ENCODE measurements at places on chromosomes 7 and 10. TPM values are rescaled to one million over a fixed set of nuclear protein-coding genes. Genes with fewer than 3 reads are reported as not detected.
A peak's percentile ranks its signal among the peaks of the same experiment; 100 is the strongest.

DNA sequence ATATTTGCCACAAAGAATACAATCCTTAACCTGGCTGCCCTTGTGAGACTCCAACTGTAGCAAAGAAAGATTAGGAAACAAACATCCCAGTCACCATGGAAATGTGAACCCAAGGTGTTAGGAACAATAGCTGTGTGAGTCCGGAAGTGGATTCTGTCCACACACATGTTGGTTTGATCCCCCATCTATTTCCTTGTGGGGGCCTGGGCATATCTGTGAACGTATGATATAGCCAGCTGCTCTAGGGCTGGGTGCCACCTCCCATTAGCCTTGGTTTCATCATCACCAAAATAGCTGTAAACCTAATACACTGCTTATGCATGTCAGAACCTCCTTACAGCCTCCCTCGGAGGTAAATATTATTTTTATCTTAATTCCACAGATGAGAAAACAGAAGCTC, 26.4 kb downstream of the GRK5 start:
- no peak overlapping the region for H3K4me3 ChIP-seq
- no peaks in the 10 kb centered on the region for H3K27me3 ChIP-seq
- peaks cover 35% of the 10 kb centered on the region for H3K4me1 ChIP-seq
- DNase-seq, result no peak

DNA sequence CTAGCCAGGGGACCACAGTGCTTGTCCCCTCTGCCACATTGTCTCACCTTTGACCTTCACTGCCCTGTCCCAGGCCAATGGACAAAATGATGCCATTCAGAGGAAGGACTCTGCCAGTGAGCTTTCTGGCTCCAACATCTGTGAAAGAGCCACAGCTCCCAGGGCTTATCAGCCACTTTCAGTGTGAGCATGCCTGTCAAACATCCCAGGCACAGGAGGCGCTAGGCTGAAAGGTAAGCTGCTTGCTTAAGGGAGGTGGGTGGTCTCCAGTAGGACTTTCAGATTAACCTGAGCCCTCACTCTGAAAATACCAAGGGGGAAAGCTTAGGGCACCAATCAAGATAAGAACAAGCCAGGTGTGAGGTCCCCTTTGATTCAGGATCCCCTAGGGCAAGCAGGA, 59.8 kb upstream of the GDF10 start:
- DNase-seq, result no peak
- H3K4me3 ChIP-seq, result no peak overlapping the region
- no peaks in the 10 kb centered on the region for H3K36me3 ChIP-seq
- H3K4me1 ChIP-seq, result peaks cover 8% of the 10 kb centered on the region

DNA sequence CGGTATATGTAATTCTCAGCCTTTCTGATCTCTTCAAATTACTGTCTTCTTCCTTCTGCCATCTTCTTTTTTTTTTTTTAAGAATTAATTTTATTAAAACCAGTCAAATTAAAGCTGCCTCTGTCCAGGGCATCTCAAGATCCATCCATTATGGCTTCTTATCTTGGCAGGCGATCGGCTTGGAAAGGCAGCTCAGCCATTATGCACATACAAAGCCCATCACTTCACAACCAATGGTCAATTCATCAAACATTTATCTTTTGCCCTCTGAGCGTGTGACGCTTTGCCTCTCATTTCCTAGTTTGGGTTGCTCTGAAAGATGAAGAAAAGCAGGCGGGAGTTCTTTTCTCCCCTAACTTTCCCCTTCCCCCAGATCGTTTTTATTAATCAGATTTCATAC, 591.6 kb downstream of the LRMDA start:
- H3K4me3 ChIP-seq, result no peak overlapping the region
- H3K4me1 ChIP-seq, result no peaks in the 10 kb centered on the region
- H3K27ac ChIP-seq, result no peak overlapping the region
- no peaks in the 10 kb centered on the region for H3K36me3 ChIP-seq
- H3K27me3 ChIP-seq, result peaks cover 4% of the 10 kb centered on the region

GRCh38 chr10:4677296-4678021, 148.5 kb upstream of the AKR1E2 start:
- no peak overlapping the region for H3K4me3 ChIP-seq
- no peak for DNase-seq
- H3K36me3 ChIP-seq, result no peaks in the 10 kb centered on the region

DNA sequence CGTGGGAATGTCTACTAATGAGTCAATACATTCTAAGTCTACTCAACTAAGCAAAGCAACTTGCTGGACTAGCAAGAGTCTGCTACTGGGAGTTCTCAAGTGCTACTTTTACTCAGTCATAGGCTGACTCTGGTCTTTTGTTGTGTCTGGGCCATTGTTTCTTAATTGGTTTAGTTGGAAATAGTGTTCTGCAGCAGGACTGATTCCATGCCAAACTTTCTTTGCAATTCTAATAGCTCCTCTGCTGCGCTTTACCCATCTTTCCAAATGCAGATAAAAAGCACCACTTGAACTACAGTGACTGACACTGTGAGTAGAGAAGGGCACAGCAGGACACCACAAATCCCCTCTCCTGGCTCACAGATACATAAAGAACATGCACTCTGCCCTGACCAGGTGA, 125.7 kb downstream of the CD36 start:
- no peak for DNase-seq
- no peak overlapping the region for H3K4me3 ChIP-seq
- no peaks in the 10 kb centered on the region for H3K27me3 ChIP-seq
- no peaks in the 10 kb centered on the region for H3K4me1 ChIP-seq
- H3K27ac ChIP-seq, result no peak overlapping the region

GRCh38 chr7:100896732-100897608, 1.3 kb upstream of the ACHE start:
- no peak overlapping the region for H3K27ac ChIP-seq
- no peaks in the 10 kb centered on the region for H3K36me3 ChIP-seq
- peaks cover 8% of the 10 kb centered on the region for H3K4me1 ChIP-seq

GRCh38 chr10:117094856-117095255, 43.2 kb downstream of the VAX1 start:
- DNase-seq, result no peak
- H3K4me1 ChIP-seq, result no peaks in the 10 kb centered on the region
- H3K4me3 ChIP-seq, result no peak overlapping the region
- no peak overlapping the region for H3K27ac ChIP-seq

GRCh38 chr7:30184791-30185487, 50.2 kb downstream of the MTURN start:
- H3K36me3 ChIP-seq, result peaks cover 1% of the 10 kb centered on the region
- DNase-seq, result no peak
- no peaks in the 10 kb centered on the region for H3K4me1 ChIP-seq
- no peak overlapping the region for H3K27ac ChIP-seq

GRCh38 chr10:118277871-118278270, 64.3 kb downstream of the FAM204A start:
- H3K27me3 ChIP-seq, result peaks cover 5% of the 10 kb centered on the region
- H3K27ac ChIP-seq, result no peak overlapping the region
- H3K4me1 ChIP-seq, result no peaks in the 10 kb centered on the region
- DNase-seq, result no peak

DNA sequence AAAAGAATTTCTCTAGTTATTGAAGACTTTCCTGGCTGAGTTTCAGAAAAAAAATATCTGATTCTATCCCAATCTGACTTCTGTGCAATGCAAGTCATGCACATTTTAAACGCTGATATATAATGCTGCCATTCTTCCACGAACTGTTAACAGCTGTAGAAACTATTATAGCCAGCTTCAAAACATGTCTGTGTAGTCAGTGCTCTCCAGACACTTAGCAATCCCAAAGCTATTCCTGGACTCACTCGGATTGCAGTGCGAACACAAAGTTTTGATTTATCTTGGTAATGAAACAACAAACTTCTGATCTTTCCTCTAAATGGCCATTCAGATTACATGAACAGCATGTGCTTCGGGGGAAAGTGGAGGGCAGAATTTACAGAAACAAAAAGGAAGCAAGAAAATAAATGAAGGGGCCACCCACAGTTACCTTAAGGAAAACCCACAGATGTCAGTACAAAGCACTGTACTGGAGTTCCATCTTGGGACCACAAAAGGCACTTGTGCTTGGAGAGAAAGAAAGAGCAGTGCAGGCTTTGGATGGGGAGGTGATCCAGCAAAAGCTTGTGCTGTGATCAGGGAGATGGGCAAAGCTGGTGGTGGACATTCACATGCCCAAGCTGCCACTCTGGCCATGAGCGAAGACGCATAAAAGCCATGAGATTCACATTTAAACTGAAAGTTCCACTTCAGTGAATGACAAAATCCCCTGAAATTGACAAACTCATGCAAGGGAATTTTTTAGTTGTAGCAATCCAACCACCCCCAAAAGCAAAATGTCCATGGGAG, 32.1 kb upstream of the ADO start:
- H3K36me3 ChIP-seq, result no peaks in the 10 kb centered on the region
- DNase-seq, result no peak
- H3K4me3 ChIP-seq, result no peak overlapping the region
- H3K4me1 ChIP-seq, result peaks cover 11% of the 10 kb centered on the region
- peaks cover 9% of the 10 kb centered on the region for H3K27me3 ChIP-seq

- peaks cover 2% of the 10 kb centered on the region for H3K4me1 ChIP-seq
- H3K27ac ChIP-seq, result no peak overlapping the region
- H3K4me3 ChIP-seq, result no peak overlapping the region
- H3K27me3 ChIP-seq, result peaks cover 5% of the 10 kb centered on the region
Measured at GRCh38 chr10:60260321-60260720, 129.4 kb downstream of the ANK3 start.

DNA sequence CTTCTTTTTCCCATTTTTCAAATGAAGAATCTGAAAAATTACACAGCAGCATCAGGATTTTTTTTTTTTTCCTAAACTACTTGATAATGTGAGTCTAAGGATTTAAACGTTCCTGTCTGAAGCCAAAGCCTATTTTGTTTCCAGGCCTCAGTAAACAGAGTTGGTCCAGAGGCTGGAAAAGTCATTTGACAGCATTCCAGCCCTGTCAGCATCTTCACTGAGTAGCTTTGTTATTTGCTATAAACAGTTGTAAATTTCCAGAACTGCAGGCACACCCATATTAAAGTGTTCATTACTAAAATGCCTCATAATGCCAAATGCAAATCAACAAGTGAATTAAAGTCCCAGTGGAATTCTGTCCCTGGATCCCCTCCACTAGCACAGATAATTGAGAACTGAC, 35.5 kb upstream of the KMT2E start:
- H3K36me3 ChIP-seq, result peaks cover 1% of the 10 kb centered on the region
- no peak overlapping the region for H3K27ac ChIP-seq
- DNase-seq, result no peak
- peaks cover 31% of the 10 kb centered on the region for H3K4me1 ChIP-seq

DNA sequence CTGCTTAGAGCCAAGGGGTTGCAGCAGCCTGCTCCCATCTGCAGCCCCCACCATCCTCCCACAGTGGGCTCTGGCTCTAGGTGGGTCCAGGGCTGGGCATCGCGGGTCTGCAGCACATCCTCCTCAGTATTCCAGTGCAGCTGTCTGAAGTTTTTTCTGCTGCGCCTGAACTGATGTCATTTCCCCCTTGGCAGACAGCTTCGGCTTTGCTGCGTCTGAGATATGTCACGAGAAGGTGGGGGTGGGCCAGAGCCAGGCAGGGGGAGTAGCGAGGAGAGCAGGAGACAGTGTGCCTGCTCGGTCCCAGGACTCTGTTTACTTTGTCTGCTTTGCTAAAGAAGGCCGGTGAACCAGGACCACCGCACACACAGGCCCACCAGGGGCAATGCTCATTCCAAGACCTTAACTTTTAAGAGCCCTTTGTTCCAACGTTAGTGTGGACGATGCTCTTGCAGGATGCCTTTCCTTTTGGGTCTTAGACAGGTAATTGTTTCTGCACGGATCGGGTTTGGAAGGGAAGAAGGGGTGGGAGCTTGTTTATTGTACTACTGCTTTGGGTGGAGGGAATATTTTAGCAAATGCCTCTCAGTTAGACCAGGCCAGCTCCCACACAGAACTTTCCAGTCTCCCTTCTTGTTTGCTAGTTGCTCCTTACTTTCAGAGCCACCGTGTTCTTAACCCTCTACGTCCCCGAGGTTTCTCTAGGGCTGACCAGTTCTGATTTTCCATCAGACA, 32.4 kb downstream of the WBP1L start:
- peaks cover 14% of the 10 kb centered on the region for H3K36me3 ChIP-seq
- DNase-seq, result no peak
- H3K4me3 ChIP-seq, result peak overlapping the region; percentile 33
- H3K4me1 ChIP-seq, result peaks cover 42% of the 10 kb centered on the region

- no peaks in the 10 kb centered on the region for H3K36me3 ChIP-seq
- peaks cover 3% of the 10 kb centered on the region for H3K27me3 ChIP-seq
- H3K4me3 ChIP-seq, result peak overlapping the region; percentile 63
- peak; percentile 61 for DNase-seq
- H3K27ac ChIP-seq, result peak overlapping the region; percentile 85
- H3K4me1 ChIP-seq, result peaks cover 49% of the 10 kb centered on the region
Measured at GRCh38 chr10:124648738-124649137, 95.4 kb downstream of the FAM53B start.

GRCh38 chr10:112330162-112330561, 43.8 kb upstream of the ACSL5 start:
- no peak overlapping the region for H3K4me3 ChIP-seq
- DNase-seq, result no peak
- no peaks in the 10 kb centered on the region for H3K4me1 ChIP-seq
- H3K27me3 ChIP-seq, result peaks cover 9% of the 10 kb centered on the region
- no peak overlapping the region for H3K27ac ChIP-seq

DNA sequence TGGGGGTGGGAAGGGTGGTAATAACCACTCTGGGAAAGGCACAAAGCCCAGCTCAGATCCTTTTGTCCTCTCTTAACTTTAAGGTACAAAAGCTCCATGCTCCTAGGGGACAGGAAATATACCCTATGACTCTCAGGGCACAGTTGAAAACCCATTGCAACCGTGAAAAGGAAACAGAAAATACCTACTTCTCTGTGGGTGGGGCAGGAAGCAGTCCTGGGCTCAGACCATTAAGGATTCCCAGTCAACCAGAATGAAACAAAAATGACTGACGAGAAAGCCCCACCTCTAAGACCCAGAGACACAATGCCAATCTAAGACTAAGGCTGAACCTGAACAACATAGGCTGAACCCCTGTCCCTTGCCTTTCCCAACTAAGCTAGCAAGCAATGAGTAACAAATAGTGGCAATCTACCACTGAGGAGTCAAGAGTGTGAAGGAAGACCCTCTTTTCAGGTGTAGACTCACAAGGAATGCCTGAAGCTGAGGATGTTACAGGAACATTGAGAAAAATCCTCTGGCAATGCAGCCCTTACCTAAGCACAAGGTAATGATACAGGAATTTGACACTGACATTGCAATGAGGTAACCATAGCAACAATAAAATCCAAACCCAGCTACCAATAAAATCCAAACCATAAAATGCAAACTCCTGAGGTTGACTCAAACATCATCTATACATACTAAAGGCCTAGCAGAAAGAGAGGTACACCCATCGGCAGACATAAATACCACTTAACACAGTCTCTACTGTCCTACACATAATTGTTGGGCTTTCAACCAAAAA, 380.1 kb downstream of the HPSE2 start:
- no peak overlapping the region for H3K27ac ChIP-seq
- no peaks in the 10 kb centered on the region for H3K27me3 ChIP-seq
- no peaks in the 10 kb centered on the region for H3K36me3 ChIP-seq

- no peak for DNase-seq
- no peaks in the 10 kb centered on the region for H3K4me1 ChIP-seq
- no peak overlapping the region for H3K4me3 ChIP-seq
- H3K36me3 ChIP-seq, result no peaks in the 10 kb centered on the region
- no peaks in the 10 kb centered on the region for H3K27me3 ChIP-seq
Measured at GRCh38 chr7:91446819-91447218, 182.6 kb downstream of the FZD1 start.

PLXNA4 gene
- total RNA-seq, result 16.5 TPM

CREB5 gene
- not detected for total RNA-seq

CUZD1 gene
- total RNA-seq, result 3.0 TPM

STOX1 gene
- 0.31 TPM for total RNA-seq

ASAH2 gene
- total RNA-seq, result 3.5 TPM

PLEKHS1 gene
- total RNA-seq, result not detected

NKX1-2 gene
- total RNA-seq, result not detected

CDNF gene
- 1.0 TPM for total RNA-seq

CHAT gene
- not detected for total RNA-seq

FAM25A gene
- not detected for total RNA-seq

CAV2 gene
- not detected for total RNA-seq

CALY gene
- 3.1 TPM for total RNA-seq

FFAR4 gene
- not detected for total RNA-seq
